ENCODE measurements at places on chromosomes 16 and 17. TPM values are rescaled to one million over a fixed set of nuclear protein-coding genes. Genes with fewer than 3 reads are reported as not detected.

METTL26 gene
- 44.5 TPM for total RNA-seq

TVP23A gene
- not detected for total RNA-seq

SECTM1 gene
- 258 TPM for total RNA-seq

NOS2 gene
- total RNA-seq = 6.8 TPM

PABPN1L gene
- total RNA-seq = not detected

CACNG5 gene
- total RNA-seq = not detected

SLC47A1 gene
- total RNA-seq = not detected

DNAAF8 gene
- not detected for total RNA-seq

KRTAP4-9 gene
- not detected for total RNA-seq

ACSM3 gene
- 14.0 TPM for total RNA-seq

RAB37 gene
- total RNA-seq = 3.8 TPM

IRX6 gene
- not detected for total RNA-seq

ATP1B2 gene
- not detected for total RNA-seq

ATP2A3 gene
- total RNA-seq = 82.7 TPM

YBX2 gene
- total RNA-seq = 27.2 TPM

SP2 gene
- 8.6 TPM for total RNA-seq

HASPIN gene
- not detected for total RNA-seq

HAP1 gene
- total RNA-seq = not detected

PYDC1 gene
- not detected for total RNA-seq

GPR179 gene
- 0.18 TPM for total RNA-seq

TMEM114 gene
- not detected for total RNA-seq

FBXO39 gene
- not detected for total RNA-seq

EEF2KMT gene
- total RNA-seq = 12.3 TPM

FMNL1 gene
- 16.1 TPM for total RNA-seq

MAPT gene
- 0.35 TPM for total RNA-seq

MYO15A gene
- not detected for total RNA-seq

LHX1 gene
- total RNA-seq = not detected

ATP6V0A1 gene
- total RNA-seq = 251 TPM

SNX20 gene
- 1.9 TPM for total RNA-seq

ALOX12 gene
- not detected for total RNA-seq

CEP131 gene
- total RNA-seq = 3.5 TPM

OR4D1 gene
- total RNA-seq = not detected

LASP1 gene
- 166 TPM for total RNA-seq

HMOX2 gene
- total RNA-seq = 37.1 TPM

HAS3 gene
- 1.1 TPM for total RNA-seq

CMTM1 gene
- total RNA-seq = 3.6 TPM

SPEM3 gene
- not detected for total RNA-seq
